ENCODE measurements at places on chromosomes 13 and 19.

DNA sequence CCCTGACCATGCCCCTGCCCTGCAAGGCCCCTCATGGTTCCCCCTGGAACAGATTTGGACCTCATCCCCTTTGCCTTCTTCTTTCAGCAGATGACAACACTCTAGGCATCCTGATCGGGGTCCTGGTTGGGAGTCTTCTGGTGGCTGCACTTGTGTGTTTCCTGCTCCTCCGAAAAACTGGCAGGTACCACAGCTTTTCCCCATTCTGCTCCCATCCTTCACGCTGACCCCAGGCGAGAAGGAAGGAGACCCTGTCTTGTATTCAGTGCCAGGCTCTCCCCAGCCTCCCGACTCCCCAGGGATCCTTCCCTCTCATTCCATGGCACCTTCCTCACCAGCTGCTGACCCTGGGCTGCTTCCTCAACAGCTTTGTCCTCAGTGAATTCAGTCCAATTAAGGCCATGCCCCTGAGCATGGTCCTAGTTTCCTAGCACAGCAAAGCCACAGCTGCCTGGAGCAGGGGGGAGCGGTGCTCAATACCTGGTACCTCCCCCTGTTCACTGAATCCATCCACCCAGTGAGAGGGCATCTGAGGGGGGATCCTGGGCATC is 8.4 kb downstream of the CEACAM21 start:
- no peak for DNase-seq

DNA sequence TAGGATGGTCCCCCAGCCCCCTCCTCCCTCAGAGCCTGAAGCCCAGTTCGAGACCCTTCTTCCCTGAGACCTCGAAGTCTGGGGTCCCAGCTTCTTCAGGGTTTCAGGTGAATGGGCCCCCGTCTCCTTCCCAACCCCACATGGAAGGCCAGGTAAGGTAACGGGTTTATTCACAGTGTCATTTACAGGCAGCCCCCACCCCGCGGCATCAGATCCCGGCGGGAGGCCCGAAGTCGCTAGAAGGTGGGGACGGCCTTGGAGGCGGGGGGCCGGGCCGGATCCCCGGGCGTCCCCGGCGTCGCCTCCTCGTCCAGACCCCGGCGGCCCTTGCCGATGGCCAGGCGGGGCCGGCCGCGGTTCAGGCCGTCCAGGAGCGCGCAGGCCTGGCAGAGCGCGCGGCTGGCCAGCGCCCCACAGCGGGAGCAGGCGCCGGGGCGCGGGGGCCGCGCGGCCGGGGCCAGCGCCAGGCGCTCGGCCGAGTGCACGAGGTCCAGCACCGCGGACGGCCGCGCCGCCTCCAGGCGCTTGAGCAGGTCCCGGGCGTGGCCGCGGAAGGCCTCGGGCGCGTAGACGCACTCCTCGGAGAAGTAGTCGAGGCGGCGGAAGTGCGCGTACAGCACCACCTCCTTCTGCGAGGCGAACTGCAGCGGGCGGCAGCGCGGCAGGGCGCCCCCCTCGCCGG is 9.7 kb downstream of the CTU1 start:
- DNase-seq, result no peak

DNA sequence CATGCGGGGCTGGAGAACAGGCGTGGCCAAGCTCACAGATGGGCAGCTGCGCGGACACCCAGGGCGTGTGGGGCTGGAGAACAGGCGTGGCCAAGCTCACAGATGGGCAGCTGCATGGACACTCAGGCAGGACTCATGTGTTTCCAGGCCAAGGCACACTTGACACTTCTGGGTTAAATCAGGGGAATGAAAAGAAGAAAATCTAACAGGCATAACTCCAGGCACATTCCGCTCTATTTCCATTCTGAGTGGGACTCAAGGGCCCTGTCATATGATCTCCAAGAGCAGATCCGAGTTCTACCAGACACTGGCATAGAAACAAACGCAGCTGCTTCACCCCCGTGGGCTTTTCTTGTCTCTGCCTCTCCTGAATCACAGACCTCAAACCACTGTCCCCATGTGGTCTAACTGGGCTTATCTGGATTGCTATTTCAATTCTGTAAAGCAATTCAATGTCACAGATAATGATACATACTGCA is 17.4 kb upstream of the C13orf46 start:
- DNase-seq, result no peak

DNA sequence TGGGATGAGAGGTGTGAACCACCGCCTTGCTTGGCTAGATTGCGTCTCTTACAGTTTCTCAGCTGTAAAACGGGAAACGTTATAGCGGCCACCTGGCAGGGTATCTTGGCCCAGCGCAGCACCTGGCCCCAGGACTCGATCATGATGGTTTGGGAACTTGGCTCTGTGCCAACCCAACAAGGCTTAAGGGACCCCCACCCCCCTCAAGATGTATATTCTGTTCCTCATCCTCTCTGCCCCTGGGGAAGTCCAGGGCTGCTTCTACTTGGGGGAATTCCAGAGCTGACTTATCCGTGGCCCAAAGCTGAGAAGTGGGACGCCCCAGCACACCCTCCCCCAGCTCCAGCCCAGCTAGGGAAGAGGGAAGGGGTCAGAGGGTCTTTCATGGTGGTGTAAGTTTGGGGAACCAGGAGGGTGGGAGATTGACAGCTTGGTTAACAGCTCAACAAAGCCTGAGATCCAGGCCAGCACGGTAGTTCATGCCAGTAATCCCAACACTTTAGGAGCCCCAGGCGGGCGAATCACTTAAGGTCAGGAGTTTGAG is 695 bp downstream of the ICAM1 start:
- no peak for DNase-seq

Measured in GM04504 (cell line).